ENCODE measurements at places on chromosomes 1 and 21.

DNA sequence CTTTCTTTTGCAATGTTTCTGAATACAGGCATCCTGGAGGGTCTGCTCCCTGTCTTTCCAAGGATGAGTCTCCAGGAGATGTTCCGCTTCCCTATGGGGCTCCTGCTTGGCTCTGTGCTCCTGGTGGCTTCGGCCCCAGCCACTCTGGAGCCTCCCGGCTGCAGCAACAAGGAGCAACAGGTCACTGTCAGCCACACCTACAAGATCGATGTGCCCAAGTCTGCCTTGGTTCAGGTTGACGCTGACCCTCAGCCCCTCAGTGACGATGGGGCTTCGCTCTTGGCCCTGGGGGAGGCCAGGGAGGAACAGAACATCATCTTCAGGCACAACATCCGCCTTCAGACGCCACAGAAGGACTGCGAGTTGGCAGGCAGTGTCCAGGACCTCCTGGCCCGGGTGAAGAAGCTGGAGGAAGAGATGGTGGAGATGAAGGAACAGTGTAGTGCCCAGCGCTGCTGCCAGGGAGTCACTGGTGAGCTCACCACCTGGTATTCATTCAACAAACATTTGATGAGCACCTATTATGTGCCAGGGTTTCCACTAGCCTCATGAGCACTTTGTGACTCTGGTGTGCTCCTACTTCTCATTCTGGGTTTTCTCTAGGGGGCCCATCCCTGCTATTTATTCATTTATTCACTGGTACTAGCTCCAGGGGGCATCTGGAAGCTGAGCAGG, 9.9 kb downstream of the TNN start:
- DNase-seq: no peak

- no peak for DNase-seq
These were observed 28.0 kb downstream of the MACO1 start for GRCh38 chr1:25458541-25459298.

GRCh38 chr1:74641876-74642275, 31.7 kb downstream of the ERICH3 start:
- no peak for DNase-seq

- DNase-seq: no peak
These were observed 9.5 kb downstream of the GPR37L1 start for GRCh38 chr1:202131956-202132821.

GRCh38 chr1:201295861-201296260, 12.6 kb downstream of the PKP1 start:
- no peak for DNase-seq

GRCh38 chr1:64956733-64957441, 9.5 kb downstream of the JAK1 start:
- DNase-seq: no peak

DNA sequence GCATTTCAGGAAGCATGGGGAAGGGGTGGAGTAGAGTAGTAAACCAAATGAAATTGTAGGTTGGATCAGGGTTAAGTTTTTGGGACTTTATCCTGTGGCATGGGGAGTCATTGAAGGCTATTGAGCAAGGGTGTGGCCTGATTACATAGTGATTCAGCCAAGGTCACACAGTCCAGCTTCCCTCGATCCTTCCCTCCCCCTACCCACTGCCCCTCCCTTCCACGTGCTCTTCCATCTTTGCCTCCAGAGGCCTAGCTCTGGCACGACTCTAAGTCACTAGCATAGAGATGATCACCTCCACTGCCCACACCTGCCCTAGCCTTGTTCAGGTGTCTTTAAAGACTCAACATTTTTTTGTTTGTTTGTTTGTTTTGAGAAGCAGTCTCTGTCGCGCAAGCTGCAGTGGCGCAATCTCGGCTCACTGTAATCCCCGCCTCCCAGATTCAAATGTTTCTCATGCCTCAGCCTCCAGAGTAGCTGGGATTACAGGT, 37.2 kb upstream of the SLC9A1 start:
- no peak for DNase-seq

GRCh38 chr1:228747301-228747935, 12.1 kb downstream of the RHOU start:
- DNase-seq: no peak

DNA sequence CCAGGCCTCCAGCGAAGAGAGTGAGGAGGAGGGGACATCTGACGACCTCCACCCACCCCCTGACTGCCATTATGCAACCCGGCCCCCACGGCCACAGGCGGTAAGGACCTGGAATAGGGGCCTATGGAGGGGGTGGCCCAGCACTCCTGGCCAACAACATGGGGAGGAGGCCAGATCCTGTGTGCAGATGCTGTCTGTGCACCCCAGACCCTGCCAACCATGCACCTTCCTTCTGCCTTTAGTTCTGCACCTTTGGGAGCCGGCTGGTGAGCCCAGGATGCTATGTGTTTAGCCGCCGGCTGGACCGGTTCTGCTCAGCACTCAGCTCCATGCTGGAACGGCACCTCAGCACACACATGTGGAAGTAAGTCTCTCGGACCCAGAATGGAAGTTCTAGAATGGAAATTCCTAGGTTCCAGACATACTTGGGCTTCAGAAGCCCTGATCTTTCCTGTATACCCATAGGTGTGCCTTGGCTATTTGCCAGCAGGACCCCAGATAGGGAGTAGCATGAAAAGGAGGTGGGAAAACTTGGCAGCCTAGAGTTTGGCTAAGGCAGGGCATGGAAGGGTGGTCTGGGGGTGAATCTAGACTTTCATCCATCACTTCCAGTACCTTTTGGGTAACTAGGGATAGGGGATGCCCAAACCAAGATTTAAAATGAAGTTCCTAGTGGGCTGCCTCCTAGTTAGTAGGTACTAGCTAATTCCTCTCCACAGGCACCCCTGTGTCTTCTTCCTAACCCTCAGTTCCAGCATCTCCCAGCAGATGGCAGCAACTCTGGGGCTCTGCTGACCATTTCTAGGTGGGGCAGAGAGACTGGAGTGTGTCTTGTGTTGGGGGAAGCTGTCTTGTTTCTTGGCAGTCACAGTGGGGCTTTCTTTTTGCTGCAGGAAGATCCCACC, 3.6 kb upstream of the CYB561D1 start:
- peak; percentile 67 for DNase-seq

GRCh38 chr1:176904057-176904751, 260.3 kb downstream of the ASTN1 start:
- no peak for DNase-seq

DNA sequence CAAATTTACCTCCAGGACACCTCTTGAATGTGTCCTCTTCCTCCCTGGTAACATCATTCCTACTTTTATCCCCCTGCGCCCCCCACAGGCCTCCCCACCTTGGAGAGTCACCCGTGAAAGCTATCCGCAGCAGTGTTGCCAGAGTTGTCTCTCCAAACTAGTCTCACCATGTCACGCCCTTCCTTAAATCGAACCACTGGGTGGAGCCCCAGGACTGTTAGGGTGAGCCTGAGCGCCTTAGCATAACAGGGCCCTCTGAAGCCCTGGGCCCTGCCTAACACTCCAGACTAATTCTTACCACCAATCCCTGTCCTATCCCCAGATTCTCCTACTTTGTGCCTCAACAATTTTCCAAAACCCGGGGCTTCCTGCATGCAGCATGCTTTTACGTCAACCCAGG, 35.0 kb downstream of the HSD3B2 start:
- no peak for DNase-seq

- no peak for DNase-seq
These were observed 32.4 kb upstream of the ZNF124 start for GRCh38 chr1:247204177-247204647.

GRCh38 chr1:63127376-63127775, 195.0 kb upstream of the FOXD3 start:
- no peak for DNase-seq

- no peak for DNase-seq
These were observed 506.8 kb downstream of the NPHP4 start for GRCh38 chr1:5485436-5485835.

DNA sequence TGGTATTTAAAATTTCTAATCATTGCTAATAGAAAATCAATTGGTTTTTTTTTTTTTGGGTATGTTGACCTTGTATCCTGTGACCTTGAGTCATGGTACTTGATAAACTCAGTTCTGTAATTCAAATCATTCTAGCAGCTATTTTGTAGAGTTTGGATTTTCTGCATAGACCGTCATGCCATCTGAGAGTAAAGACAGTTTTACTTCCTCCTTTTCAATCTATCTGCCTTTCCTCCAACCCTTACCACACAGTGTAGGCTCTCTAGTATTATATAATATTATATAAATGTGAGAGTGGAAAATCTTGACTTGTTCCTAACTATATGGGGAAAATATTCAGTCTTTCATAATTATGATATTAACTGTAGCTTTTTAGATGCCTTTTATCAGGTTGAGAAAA, 7.0 kb downstream of the TDRD5 start:
- no peak for DNase-seq

- DNase-seq: no peak
These were observed 11.4 kb downstream of the MROH7 start for GRCh38 chr1:54653036-54653435.

DNA sequence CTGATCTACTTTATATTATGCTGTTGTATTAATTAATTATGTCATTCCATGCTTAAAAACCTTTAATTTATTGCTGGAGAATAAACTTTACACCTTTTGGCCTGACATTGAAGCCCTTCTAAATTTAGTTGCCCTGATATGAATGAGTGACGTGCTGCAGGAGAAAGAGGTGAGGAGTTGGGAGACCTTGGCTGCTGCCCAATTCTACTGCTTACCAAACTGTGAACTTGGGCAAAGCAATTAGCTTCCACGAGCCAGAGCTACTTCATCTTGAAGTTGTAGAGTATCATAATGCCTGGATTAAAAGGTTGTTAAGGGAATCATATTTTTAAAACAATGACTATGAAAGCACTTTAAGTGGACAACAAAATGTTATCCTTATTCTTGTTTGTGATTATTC, 126.8 kb upstream of the DEPDC1 start:
- no peak for DNase-seq

- DNase-seq: no peak
These were observed 6.5 kb upstream of the C1orf146 start for GRCh38 chr1:92211166-92211565.

DNA sequence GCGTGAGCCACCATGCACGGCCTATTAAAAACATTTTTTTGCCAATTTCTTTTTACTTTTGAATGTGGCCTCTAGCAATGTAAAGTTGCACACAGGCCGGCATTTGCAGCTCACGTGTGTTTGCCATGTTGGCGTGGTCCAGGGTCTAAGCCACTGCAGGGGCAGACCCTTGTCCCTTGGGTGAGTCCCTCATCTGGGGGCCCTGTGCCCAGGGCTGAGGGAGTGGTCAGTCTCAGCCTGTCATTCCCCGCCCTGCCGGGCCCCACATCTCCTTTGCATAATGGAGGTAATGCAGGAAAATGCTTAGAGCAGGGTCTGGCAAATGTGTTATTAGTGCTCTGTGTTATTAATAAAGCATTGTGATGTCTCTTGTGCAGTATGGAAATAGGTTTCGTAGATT, 16.9 kb downstream of the AGPAT3 start:
- DNase-seq: no peak

- no peak for DNase-seq
These were observed 15.2 kb downstream of the SCMH1 start for GRCh38 chr1:41226815-41227434.

- no peak for DNase-seq
These were observed 250.5 kb upstream of the POGK start for GRCh38 chr1:166588741-166589140.

DNA sequence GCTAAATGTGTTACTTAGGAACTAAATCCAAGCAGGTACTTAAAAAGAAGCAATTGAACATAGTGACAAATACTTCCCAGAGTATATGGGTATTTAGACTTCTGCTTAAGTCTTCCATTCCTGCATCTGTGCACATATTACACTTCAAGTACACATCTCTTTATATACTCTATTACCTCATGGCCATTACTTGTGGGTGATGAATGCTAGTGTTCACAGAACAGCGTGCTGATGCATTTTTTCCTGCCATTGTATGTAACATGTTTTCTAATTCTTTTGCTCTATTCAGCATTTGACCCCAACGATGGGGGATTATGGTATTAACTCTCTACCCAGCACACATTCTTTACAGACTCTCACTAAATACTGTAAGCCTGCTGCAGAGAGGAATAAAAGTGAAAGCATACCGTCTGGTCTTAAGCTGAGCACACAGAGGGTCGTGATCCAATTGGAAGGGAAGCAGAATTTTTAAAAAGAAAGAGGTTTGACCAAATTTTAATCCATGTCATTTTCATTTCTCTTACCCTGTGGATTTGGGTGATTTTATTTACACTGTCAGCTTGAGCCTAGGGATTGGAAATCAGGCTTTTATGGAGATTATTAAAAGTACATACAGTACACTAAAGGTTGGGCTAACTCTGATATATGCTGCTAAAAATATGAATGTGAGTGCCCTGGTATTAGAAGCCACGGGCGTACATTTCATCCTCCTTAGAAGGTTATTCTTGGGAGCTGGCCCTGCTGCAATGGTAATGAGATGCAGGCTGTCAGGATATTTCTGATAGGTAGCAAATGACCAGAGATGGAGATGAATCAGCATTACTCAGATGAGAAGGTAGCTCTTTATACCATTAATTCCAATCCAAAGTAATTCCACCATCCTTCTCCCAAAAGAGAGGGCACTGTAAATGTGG, 95.5 kb upstream of the PROX1 start:
- no peak for DNase-seq

GRCh38 chr1:36529769-36530260, 47.1 kb upstream of the CSF3R start:
- no peak for DNase-seq

DNA sequence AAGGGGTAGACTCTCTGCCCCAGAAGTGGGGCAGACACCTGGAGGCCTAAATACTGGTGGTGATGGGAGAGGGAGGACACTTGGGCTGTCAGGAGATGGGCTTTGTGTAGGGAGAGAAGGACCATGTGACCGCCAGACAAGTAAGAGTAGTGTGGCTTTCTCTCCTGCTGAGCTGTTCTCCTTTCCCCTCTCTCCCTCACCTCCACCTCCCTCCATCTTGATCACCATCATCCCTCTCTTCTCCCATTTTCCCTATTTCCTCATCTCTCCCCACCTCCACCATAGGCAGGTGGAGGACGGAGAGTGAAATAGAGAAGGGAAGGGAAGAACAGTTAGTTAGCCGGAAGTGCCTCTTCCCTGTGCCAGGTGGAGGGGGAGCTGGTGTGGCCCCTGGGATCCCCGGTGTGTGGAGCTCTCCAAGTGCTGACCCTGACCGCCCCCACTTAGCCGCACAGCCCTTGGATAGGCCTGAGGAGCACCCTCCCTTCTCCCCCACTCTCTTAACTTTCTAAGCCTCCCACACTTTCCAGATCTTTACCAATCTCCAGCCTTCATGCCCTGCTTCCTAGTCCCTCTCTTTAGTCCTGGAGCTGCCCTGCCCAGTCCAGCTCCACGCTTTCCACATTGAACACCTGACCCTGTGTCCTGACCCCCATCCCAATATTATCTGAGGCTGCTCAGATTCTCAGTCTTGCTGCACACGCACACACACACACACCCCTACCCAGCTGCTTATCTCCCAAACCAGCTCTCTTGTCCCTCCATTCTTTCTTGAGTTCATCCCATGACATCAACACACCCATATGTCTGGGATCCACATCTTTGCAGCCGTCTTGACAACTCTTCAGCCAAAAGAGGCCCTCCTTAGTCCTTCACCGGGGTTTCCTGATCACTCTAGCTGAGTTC, 1.5 kb downstream of the CELF3 start:
- DNase-seq: no peak

- no peak for DNase-seq
These were observed 141.2 kb downstream of the SLC44A5 start for GRCh38 chr1:75469586-75470173.
